CD4-positive, alpha-beta T cell treated with Interleukin-12 subunit alpha and Interleukin-12 subunit beta, for 1 hour (primary cell): ENCODE measurements at places on chromosomes 4 and X.

GRCh38 chr4:42656944-42657792 lies at the start of gene ATP8A1:
TSS of gene ATP8A1 (minus strand) at chr4:42657105. CDS start at chr4:42656873, 232 bp downstream.
- peak; percentile 92 for DNase-seq

GRCh38 chr4:163164591-163164990 lies 2.1 kb downstream of the NAF1 start:
- no peak for DNase-seq

GRCh38 chr4:55722132-55722531 lies 86.0 kb upstream of the NMU start:
- DNase-seq = no peak

DNA sequence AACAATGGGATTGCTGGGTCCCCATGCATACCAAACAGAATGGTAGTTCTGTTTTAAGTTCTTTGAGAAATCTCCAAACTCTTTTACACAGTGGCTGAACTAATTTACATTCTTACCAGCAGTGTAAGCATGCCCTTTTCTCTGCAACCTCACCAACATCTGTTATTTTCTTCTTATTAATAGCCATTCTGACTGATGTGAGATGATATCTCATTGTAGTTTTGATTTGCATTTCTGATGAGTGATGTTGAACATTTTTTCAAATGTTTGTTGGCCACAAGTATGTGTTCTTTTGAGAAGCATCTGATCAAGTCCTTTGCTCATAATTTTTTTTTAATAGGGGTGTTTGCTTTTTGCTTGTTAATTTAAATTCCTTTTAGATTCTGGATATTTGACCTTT lies 41.2 kb upstream of the ZMAT1 start:
- no peak for DNase-seq

- DNase-seq = no peak
Measured at GRCh38 chrX:46920235-46920634, 8.0 kb downstream of the JADE3 start.

DNA sequence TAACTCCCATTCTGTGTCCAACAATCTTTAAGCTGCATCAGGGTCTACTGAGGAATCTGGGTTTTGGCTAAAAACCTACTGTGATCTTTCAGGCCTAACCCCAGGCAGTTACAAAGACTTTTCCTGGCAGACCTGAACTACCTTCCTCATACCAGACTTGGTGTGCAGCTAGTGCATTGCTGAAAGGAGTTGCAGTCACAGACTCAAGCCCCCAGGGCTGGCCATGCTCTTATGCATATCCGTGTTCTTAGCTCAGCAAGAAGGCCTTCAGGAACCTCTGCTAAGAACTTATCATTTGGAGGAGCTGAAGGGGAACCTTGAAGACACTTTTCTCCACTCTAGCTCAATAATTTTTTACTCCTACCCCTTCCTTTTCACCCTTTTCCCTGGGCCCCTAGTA lies 147.5 kb downstream of the INPP4B start:
- no peak for DNase-seq

DNA sequence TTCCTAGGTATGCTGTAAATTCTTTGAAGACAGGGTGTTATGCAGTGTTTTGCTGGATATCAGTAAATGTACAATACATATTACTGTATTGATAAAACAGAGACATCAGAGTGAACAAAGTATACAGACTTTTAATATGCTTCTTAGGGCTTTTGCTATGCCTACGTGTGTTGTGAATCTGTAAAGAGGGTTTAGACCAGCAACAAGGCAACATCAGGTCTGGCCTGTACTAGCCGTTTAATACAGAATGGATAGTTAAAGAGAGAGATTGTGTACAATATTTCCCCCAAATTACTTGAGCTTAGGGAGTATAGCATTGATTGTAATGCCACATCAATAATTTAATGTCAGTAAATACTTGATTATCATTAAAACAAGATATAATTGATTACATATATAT lies 75.2 kb downstream of the PAQR3 start:
- no peak for DNase-seq

- no peak for DNase-seq
Measured at GRCh38 chr4:61950625-61951024, 750.5 kb downstream of the ADGRL3 start.

GRCh38 chr4:72094059-72094797 lies 62.4 kb downstream of the NPFFR2 start:
- DNase-seq = no peak

GRCh38 chrX:33211356-33212260 lies at the start of gene DMD:
TSS of gene DMD (minus strand) at chrX:33211549. CDS start at chrX:33211312, 237 bp downstream.
- DNase-seq = no peak

GRCh38 chrX:13360146-13360545 lies 40.3 kb upstream of the ATXN3L start:
- no peak for DNase-seq

- DNase-seq = no peak
Measured at GRCh38 chr4:14157262-14157661, 529.7 kb upstream of the BOD1L1 start.

GRCh38 chrX:17403972-17404371 lies 29.0 kb downstream of the NHS start:
- no peak for DNase-seq

GRCh38 chr4:113325876-113326615 lies 276.6 kb downstream of the ANK2 start:
- DNase-seq = no peak

DNA sequence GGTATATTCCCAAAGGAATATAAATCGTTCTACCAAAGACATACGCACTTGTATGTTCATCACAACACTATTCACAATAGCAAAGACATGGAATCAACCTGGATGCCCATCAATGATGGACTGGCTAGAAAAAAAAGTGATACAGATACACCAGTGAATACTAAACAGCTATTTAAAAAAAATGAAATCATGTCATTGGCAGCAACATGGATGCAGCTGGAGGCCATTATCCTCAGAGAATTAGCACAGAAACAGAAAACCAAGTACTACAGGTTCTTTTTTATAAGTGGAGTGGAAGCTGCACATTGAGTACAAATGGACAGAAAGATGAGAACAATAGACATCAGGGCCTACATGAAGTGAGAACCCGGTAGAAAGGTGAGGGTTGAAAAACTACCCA lies 81.4 kb downstream of the ANTXR2 start:
- no peak for DNase-seq

- no peak for DNase-seq
Measured at GRCh38 chrX:120334603-120335002, 23.3 kb upstream of the TMEM255A start.

GRCh38 chrX:19672222-19672812 lies 157.0 kb upstream of the MAP3K15 start:
- DNase-seq = no peak

GRCh38 chrX:155246748-155247147 lies 17.5 kb downstream of the RAB39B start:
- no peak for DNase-seq

- no peak for DNase-seq
Measured at GRCh38 chrX:124260845-124261244, 71.6 kb upstream of the TEX13D start.

GRCh38 chr4:3677748-3678070 lies 88.5 kb upstream of the ADRA2C start:
- DNase-seq = no peak

DNA sequence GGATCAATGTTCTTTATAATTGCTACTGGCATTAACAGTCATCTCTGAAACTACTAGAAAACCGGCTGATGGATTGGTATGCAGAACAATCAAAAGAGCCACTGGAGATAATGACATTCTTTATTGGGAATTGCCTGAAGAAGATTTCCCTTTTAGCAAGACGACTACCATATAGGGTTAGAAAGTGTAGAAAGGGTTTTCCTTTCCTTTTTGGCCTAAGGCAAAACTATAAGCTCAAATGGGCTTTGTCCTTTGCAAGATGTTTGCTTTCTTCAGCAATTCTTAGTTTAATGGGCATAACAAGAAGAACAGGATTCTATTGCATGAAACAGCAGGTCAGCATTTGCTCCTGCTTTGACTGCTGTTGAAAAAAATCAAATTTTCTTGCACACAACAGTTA lies 214.2 kb upstream of the PCDH10 start:
- DNase-seq = no peak

DNA sequence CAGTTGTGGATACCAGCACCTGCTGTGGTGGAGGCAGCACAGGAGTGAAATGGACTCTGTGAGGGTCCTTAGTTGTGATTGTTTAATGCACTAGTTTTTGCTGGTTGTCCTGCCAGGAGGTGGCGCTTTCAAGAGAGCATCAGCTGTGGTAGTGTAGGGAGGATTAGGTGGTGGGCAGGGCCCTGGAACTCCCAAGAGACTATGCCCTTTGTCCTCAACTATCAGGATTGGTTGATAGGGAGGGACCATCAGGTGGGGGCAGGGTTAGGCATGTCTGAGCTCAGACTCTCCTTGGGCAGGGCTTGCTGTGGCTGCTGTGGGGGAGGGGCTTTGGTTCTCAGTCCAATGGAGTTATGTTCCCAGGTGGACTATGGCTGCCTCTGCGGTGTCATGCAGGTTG lies 121.9 kb downstream of the RRAGB start:
- no peak for DNase-seq
